ENCODE measurements at places on chromosomes 7 and 10.

DNA sequence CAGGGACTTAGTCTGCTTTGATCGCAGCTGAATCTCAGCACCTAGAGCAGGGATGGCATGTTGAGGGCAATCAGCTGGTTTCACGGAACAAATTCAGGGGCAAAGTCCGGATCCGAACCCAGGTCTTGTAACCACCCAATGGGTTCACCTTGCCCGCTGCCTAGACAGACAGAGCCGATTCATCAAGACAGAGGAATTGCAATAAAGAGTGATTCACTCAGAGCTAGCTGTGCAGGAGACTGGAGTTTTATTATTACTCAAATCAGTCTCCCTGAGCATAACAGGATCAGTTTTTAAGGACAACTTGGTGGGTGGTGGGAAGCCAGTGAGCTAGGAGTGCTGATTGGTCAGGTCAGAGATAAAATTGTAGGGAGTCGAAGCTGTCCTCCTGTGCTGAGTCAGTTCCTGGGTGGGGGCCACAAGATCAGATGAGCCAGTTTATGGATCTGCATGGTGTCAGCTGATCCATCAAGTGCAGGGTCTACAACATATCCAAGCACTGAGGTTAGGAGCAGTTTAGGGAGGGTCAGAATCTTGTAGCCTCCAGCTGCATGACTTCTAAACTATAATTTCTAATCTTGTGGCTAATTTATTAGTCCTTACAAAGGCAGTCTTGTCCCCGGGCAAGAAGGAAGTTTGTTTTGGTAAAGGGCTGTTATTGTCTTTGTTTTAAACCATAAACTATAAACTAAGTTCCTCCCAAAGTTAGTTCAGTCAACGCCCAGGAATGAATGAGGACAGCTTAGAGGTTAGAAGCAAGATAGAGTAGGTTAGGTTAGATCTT lies 43.5 kb upstream of the CHST3 start:
- DNase-seq, result no peak

- no peak for DNase-seq
Measured at GRCh38 chr7:26648554-26648953, 215.8 kb downstream of the SKAP2 start.

- DNase-seq, result no peak
Measured at GRCh38 chr10:33807531-33808359, 473.3 kb upstream of the NRP1 start.

DNA sequence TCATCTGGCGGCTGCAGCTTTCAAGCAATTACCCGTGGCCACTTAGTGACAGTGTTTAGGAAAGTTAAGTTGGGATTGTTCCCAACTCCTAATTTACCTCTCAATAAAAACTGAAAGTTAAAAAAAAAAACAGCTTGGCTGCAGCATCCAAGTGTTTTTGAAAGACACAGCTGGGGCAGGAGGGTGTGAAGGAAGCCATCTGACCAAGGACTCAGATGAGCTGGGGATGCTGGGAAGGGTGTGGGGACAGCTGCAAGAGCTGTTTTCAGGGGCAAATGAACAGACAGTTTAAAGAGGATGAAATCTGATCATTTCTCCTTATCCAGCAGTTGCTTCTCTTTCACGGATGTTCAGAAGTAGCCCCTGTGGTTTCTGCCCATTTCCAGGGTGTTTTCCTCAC lies 129.2 kb upstream of the CDCA7L start:
- no peak for DNase-seq

GRCh38 chr7:305410-306151 lies 15.6 kb downstream of the FOXL3 start:
- no peak for DNase-seq

DNA sequence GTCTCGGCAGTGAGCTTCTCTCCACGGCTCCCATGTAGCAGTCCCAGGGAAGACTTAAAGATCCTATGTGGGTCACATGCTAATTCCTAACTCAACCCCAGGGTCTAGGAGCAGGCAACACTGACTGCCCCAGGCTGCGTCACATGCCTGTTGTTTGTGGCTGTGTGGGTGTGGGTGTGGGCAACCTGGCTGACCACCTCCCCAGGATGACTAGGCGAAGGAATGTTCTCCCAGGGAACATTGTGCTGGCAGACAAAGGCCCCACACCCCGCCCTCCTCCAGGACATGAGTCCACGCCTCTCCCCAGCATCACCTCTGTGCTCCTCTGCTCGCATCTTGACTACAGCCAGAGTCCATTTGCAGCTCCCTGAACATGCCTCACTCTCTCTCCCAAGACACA lies 30.3 kb downstream of the SLC29A3 start:
- DNase-seq, result no peak

GRCh38 chr7:157630301-157630853 lies 293.6 kb downstream of the DNAJB6 start:
- DNase-seq, result no peak

GRCh38 chr7:22601003-22601402 lies 101.0 kb upstream of the STEAP1B start:
- DNase-seq, result no peak

DNA sequence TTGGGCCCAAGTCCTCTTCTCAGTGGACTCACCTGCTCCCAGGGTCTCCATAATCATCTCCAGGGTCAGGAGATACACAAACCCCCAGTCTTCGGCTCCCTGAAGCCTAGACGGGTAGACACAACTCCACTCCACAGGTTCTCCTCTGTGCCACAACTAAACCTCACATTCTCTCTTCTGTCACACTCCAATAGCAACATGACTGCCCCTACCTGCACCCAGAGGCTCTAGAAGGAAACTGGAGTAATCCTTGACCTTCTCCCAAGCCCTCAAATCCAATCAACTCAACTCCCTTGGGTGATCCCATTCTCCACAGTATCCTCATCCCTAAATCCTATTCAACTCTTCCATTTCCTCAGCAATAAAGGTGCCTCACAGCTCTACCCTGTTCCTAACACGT lies 16.2 kb downstream of the HNRNPF start:
- DNase-seq, result no peak

DNA sequence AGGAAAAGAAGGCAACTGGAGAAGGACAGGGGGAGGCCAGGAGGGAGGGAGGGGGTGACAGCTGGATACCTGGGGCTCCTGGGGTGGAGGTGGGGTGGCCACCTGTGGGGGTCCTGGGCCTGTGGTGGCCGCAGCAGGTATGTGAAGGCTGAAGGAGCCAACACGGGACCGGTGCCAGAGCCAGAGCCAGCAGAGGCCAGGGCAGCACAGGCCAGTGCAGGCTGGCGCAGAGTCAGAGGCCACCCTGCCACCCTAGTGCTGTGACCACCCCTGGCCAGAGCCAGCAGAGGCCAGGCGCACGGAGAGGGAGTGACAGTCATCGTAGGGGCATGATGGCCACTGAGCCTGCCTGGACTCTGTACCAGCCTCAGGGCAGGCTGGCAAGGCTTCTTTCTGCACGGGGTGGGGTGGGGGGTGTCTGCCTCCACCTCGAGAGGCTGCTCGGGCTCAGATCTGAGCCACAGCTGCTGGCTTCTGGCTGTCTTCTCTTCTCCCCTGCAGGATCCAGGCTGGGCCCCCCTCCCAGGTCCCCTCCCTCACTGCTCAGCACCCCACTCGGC lies 28.8 kb downstream of the YKT6 start:
- DNase-seq, result no peak

GRCh38 chr10:131874991-131875451 lies 25.8 kb upstream of the PPP2R2D start:
- no peak for DNase-seq

DNA sequence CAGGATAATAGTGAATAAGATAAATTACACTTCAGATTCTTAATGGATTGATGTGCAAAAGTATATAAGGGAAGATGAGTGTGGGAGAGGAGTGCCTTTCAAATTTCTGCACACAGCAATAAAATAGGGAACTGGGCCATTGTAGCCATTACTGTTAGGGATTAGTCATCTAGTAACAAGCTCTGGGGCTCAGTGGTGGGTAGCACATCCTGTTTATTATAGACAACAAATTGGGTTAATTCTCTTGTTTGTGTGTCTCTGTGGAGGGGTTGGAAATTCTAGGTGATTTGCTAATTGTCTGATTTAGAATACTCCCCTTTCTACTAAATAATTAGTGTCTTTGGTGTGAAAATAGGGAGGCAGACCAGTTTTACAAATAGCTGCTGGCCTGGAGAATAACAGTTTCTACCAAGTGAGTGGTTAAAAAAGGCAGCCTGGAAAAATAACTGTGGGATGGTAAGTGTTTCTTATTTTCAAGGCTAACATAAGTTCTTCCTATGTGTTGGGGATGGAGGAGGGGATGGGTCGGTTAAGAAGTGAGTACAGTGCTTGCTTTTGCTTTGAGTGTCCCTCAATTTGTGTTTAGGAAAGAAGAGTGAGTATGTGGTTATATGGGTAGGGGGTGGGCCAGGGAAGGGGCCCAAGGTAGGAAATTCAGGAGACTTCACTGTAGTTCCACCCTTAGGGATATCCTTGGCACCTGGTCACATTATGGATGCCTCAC lies 43.3 kb upstream of the TMEM248 start:
- DNase-seq, result no peak

GRCh38 chr7:151396328-151396970 lies 13.4 kb downstream of the WDR86 start:
- no peak for DNase-seq

DNA sequence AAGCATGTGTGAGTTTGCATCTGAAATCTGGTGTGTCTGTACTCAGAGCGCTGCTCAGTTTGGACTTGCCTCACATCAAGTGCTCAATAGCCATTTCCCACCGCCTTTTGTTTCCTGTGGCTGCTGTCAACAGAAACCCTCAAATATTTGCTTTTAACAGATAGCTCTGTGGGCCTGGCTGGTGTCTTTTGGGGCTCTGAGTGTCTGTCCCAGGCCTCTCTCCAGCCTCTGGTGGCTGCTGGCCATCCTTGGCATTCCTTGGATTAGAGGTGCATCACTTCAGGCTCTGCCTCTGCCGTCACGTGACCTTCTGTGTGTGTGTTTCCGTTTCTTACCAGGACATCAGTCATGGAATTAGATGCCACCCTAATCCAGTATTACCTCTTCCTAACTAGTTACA lies 9.3 kb downstream of the YKT6 start:
- no peak for DNase-seq

GRCh38 chr10:14698111-14698828 lies 76.4 kb downstream of the FAM107B start:
- DNase-seq, result no peak

- no peak for DNase-seq
Measured at GRCh38 chr7:139575338-139575680, 51.8 kb downstream of the CLEC2L start.

- DNase-seq, result no peak
Measured at GRCh38 chr7:133682364-133683181, 429.7 kb downstream of the EXOC4 start.

DNA sequence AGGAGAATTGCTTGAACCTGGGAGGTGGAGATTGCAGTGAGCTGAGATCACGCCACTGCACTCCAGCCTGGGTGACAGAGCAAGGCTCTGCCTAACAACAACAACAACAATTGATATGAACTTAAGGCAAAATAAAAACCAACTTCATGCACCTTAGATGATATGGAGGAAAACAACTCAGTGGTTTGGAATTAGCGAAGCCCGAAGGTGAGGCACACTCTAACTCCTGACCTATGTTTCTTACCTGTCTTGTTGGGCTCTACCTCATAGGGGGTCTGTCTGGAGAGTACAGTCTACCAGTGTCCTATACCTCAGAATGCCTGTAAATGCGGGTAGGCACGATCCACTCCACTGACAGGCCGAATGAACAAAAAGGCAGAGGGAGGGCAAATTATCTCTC lies 24.3 kb upstream of the COBL start:
- DNase-seq, result no peak

DNA sequence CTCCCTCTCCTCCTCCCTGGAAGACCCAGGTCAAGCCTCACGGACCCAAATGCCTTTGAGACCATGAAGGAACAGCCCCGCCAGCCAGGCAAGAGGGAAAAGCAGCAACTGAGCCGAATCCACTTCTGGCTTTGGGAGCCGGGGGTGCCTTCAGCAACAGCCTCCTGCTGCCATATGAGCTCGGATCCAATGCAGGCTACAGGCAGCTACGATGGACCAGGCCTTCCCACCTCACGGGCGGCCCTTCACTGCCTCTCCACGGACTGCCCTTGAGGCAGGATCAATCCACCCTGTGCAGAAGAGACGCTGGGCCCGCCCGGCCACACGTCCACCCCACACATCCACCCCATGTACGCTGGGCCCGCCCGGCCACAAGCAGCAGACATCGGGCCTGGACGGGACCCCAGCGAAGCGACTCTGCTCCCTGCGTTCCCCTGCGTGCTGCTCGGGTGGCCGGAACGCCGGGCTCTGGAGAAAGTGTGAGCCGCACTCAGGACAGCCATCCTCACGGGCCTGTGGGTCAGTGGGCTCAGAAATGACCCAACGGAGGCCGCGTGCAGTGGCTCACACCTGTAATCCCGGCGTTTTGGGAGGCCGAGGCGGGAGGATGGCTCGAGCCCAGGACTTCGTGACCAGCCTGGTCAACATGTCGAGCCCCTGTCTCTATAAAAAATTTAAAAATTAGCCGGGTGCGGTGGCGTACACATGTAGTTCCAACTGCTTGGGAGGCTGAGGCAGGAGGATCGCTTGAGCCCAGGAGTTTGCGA lies 82.0 kb downstream of the FOXL3 start:
- DNase-seq, result no peak

- no peak for DNase-seq
Measured at GRCh38 chr7:73373741-73374140, 45.8 kb downstream of the FKBP6 start.

DNA sequence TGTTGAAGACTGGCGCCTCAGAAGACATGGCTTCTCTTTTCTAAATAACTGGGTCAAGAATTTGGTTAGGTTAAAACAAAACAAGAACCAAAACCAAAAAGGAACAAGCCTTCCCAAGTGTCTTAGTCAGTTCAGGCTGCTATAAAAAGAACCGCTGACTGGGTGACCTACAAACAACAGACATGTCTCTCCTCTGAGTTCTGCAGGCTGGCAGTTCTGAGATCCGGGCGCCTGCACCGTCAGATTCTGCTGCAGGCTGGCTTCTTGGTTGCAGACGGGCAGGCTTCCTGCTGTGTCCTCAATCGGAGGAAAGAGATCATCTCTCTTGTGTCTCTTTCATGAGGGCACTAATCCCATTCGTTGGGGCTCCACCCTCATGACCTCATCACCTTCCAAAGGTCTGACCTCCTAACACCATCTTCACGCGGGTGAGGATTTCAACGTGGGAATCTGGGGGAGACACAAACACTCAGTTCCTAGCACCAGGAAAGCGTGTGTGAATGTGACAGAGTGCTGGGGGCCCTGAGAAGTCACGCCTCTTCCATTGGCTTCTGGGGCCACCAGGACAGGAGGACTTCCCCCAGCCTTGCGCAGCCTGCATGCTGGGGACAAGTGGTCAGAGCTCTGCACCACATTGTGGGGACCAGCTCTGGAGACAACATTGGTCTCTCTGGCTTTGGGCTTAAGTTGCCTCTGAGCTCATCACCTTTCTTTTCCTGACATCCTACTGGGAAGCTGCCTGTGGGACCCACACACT lies 63.1 kb downstream of the ASB13 start:
- no peak for DNase-seq

Measured in cortex of kidney (tissue), 1 donor.